ENCODE measurements at places on chromosomes 1 and 21. TPM values are rescaled to one million over a fixed set of nuclear protein-coding genes. Genes with fewer than 3 reads are reported as not detected.

The HNRNPCL1 gene
- not detected for polyA plus RNA-seq

- DNase-seq: no peak
These were observed 18.6 kb upstream of the COL18A1 start for GRCh38 chr21:45386336-45386727.

- no peak for DNase-seq
These were observed 4.1 kb upstream of the PTPN7 start for GRCh38 chr1:202164271-202165037.

DNA sequence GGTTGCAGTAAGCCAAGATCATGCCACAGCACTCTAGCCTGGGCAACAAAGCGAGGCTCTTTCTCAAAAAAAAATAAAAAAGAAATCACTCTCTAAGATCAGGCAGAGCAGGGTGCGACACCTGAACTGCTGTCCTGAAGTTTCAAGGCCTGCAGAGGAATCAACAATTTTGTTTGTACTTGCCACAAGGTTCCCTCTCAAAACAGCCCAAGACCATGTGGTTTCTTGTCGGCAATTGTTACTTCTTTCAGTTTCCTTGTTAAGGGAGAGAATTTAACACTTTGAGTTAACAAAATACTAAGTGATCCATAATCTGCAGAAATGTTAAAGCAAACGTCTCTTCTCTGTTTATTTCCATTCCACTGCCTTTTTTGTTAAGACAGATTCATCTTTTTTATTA, 36.5 kb downstream of the MACO1 start:
- DNase-seq: no peak

GRCh38 chr21:20388400-20388799, 609.8 kb upstream of the NCAM2 start:
- no peak for DNase-seq

GRCh38 chr1:236465959-236466303, 57.9 kb upstream of the LGALS8 start:
- no peak for DNase-seq

The FAM43B gene
- not detected for polyA plus RNA-seq

DNA sequence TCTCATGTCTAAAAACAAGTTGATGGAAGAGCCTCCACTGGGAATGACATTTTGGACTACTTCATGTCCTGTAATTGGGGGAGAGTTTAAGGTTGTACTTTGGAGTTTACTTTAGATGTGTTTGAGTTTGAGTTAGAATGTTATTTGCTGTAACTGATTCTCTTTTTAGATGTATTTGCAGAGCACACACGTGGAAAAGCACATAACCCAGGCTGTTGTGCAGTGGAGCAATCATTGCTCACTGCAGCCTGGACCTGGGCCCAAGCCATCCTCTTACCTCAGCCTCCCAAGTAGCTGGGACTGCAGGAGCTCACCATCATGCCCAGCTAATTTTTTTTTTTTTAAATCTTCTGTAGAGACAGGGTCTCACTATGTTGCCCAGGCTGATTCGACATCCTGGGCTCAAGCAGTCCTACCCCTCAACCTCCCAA, 36.7 kb upstream of the SH3D21 start:
- DNase-seq: no peak

The SPTA1 gene
- polyA plus RNA-seq: not detected

GRCh38 chr1:224217655-224218623, 34.9 kb downstream of the DEGS1 start:
- DNase-seq: no peak

DNA sequence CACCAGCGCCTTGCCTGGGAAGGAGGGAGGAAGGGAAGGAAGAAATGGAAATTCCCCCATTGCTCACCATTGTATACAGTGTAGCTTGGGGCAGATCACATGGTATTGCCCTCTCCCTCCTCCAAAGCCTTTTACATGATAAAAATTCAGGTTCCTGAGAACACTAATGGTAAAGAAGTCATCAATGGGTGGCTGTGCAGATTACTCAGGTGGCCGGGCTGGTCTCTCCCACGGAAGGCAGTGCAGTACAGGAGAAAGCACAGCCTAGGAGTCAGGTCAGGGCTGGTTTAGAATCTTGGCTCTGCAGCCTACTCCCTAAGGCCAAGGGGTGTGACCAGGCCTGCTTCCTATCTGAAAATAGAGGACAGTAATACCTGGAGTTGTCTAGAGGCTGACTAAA, 107.9 kb downstream of the SUSD4 start:
- DNase-seq: no peak

The PSMD4 gene
- polyA plus RNA-seq: 419 TPM

DNA sequence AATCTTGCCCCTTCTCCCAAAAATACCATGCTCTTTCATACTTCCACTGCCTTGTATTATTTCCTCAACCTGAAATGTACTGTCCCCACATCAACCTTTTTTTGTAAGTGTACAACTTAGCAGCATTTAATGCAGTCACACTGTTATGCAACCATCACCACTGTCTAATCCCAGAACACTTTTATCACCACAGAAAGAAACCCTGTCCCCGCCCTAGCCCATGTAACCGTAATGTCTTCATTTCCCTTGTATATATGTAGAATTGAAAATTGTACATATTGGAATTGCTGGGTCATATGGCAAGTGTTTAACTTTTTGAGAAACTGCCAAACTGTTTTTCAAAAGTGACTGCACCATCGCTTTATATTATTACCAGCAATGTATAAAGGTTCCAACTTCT, 37.4 kb downstream of the PTP4A2 start:
- no peak for DNase-seq

The MAPKAPK2 gene
- 45.9 TPM for polyA plus RNA-seq

The NBPF4 gene
- not detected for polyA plus RNA-seq

The CTTNBP2NL gene
- 4.9 TPM for polyA plus RNA-seq

The RPS6KA1 gene
- 8.3 TPM for polyA plus RNA-seq

The PLA2G2C gene
- polyA plus RNA-seq: not detected

DNA sequence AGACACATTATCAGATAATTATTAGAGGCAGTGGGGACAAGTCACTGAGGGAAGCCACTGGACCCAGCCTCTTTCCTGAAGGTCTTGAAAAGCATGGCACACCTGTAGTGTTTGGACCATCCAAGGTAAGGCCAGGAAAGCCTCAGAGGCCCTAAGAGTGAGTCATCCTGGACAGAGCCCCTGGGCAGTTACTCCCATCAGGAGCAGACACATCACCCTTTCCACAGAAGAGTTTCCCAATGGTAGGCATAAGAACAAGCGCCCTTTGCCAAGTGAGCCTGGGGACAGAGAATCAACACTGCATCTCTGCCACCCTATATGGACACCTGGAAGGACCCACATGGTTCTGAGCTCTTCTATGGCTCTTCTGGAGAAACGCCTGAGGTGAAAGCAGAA, 136.0 kb downstream of the PLXNA2 start:
- no peak for DNase-seq

The FBLIM1 gene
- 89.8 TPM for polyA plus RNA-seq
